ENCODE measurements at places on chromosomes 1 and 21. TPM values are rescaled to one million over a fixed set of nuclear protein-coding genes. Genes with fewer than 3 reads are reported as not detected.

GRCh38 chr1:173996995-173997394 is 25.2 kb downstream of the RC3H1 start:
- ATAC-seq = no peak

GRCh38 chr21:16040601-16041000 is 310.8 kb downstream of the USP25 start:
- ATAC-seq = no peak

MPZ gene
- 1.4 TPM for total RNA-seq

DNA sequence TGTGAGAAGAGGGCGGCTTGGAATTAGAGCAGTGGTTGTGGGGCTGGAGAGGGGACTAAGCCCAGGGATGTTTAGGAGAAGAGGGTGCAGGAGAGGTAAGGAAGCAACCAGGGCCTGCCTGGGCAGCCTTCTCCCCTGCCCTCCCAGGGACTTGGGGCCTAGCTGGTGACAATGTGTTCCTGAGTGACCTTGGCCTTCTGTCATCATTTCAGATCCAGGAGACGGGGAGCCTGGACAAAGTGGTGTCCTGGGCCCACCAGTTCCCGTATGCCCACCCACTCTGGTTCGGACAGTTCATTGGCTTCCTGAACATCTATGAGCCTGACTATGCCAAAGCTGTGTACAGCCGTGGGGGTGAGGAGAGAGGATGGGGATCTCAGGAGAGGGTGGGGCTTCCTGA is 11.8 kb downstream of the CYP4B1 start:
- no peak for ATAC-seq

- ATAC-seq = no peak
Observed at GRCh38 chr1:63068626-63069025, 253.7 kb upstream of the FOXD3 start.

GRCh38 chr21:33330726-33331125 is 6.0 kb downstream of the IFNAR1 start:
- ATAC-seq = no peak

- ATAC-seq = peak; percentile 92
Observed at GRCh38 chr1:58755468-58755872, 28.4 kb downstream of the JUN start.

- ATAC-seq = no peak
Observed at GRCh38 chr1:237953238-237953637, 62.5 kb upstream of the ZP4 start.

CTNNBIP1 gene
- total RNA-seq = 175 TPM
